ENCODE measurements at places on chromosomes 13 and 19.

DNA sequence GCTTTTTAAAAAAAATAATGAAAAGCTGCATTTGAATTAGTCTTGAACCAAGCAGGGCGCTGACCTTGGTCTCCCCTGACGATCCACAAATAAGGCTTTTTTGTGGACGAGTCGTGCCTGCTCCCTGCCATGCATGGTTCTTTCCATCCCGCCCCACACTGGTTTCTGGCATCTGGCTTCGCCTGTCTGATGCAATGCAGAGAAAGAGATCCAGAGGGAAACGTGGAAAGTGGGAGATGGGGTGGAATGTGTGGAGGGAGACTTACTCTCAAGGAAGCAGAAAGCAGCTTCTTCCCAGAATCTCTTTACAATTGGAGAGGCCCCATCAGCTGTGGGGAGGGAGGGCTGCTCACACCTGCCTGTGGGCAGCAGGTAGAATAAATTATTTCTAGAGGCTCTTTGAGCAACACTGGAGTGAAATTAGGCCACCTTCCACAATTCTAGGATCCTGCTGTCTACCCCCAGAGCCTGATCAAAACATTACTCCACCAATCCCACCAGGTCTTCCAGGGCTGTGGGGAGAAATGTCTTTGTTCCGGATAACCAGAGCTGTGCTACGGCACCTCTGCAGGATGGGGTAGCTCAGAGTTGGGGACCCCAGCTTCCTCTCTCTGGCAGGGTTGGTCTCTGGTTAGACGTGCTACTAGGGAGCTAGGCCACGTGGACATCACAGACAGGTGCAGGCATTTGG, 183.5 kb downstream of the UQCRFS1 start:
- H3K27ac ChIP-seq: no peak overlapping the region
- no peak for DNase-seq
- H3K4me3 ChIP-seq: no peak overlapping the region
- no peaks in the 10 kb centered on the region for H3K27me3 ChIP-seq

DNA sequence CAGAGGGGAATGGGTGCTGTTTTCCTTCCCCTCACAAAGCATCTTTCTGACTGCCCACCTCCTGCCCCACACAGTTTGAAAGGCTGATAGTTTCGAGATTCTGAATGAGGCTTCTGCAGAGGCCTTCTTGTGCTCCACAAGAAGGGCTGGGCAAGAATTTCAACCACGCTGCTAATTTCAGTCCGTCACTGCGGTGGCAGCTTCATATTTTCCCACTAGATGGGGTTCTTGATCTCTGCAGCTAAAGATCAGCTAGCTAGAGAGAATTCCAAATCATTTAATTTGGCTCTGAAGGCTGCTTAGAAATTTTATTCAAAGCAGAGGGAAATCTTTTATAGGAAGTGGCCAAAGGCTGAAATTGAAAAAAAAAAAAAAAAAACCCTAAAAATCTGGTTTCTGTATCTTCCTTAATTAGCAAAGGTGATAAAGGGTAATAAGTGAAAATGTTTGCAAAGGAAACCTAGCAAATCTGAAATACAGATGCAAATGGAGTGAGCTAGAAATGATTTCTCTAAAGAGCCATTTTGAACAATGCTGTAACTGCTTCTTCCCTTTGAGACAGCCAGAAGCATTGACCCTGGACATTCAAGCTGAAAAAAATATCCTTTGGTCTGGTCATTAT, 38.0 kb upstream of the C13orf42 start:
- H3K27ac ChIP-seq: no peak overlapping the region
- no peaks in the 10 kb centered on the region for H3K4me1 ChIP-seq
- H3K4me3 ChIP-seq: no peak overlapping the region

DNA sequence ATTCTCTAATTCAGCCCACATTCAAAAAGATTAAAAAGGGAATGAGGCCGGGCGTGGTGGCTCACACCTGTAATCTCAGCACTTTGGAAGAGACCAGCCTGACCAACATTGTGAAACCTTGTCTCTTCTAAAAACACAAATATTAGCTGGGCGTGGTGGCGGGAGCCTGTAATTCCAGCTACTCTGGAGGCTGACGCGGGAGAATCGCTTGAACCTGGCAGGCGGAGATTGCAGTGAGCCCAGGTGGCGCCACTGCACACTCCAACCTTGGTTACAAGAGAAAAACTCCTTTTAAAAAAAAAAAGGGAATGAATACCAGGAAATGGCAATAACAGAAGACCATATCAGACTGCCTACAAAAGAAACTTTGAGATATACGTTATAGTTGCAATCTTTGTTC, 1244.5 kb downstream of the PCDH9 start:
- H3K4me1 ChIP-seq: no peaks in the 10 kb centered on the region
- no peak for DNase-seq
- H3K36me3 ChIP-seq: no peaks in the 10 kb centered on the region

GRCh38 chr19:44585371-44586133, 27.8 kb upstream of the IGSF23 start:
- H3K27ac ChIP-seq: no peak overlapping the region
- peaks cover 13% of the 10 kb centered on the region for H3K27me3 ChIP-seq
- H3K4me3 ChIP-seq: no peak overlapping the region
- no peak for DNase-seq
- no peaks in the 10 kb centered on the region for H3K4me1 ChIP-seq

DNA sequence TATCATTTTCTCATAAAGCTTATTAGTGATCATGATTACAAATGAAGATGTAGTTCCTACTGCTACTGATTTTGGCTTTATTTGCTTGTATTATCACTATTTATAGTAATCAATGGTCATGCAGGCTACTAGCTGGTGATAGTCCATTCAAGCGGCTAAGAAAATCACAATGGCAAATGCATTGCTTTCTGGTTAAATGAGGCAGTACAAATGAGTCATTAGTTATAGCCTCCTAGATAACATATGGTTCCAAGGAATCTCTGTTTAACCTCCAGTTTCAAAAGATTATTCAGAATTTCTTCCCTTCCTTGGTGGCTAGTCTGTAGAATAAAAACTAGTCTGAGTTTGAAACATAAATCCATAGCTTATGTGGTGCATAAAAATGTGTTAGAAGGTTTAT, 141.3 kb upstream of the HTR2A start:
- H3K4me1 ChIP-seq: no peaks in the 10 kb centered on the region
- no peak for DNase-seq
- H3K27ac ChIP-seq: no peak overlapping the region
- H3K36me3 ChIP-seq: no peaks in the 10 kb centered on the region

GRCh38 chr13:33280923-33281322, 4.6 kb downstream of the STARD13 start:
- no peak overlapping the region for H3K27ac ChIP-seq
- DNase-seq: no peak
- H3K36me3 ChIP-seq: no peaks in the 10 kb centered on the region
- H3K4me3 ChIP-seq: no peak overlapping the region
- peaks cover 10% of the 10 kb centered on the region for H3K4me1 ChIP-seq

DNA sequence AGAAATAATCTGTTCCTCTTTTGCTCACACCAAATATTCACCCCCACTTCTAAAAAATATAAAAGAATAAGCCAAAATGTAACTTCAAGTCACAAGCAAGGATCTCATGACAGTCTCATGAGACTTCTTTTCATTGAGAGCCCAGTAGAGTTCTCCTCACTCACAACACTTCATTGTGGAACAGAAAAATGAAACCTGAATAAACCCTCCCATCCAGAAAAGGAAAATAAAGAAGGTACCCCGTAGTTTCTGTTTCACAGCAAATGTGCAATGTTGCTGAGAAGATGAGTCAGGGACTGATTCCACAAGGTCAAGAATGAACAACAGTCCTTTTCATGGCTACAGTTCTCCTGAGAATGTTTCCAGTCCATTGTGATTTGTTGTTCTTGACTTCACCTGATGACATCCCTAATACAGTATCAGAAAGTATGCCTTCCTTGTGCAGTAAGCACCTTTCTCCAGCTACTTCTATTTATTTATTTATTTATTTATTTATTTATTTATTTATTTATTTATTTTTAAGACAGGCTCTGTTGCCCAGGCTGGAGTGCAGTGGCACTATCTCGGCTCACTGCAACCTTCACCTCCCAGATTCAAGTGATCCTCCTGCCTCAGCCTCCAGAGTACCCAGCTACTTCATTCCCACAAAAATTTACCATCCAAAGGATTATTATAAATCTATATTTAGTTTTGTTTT, 6.4 kb upstream of the ZNF841 start:
- no peak overlapping the region for H3K27ac ChIP-seq
- H3K27me3 ChIP-seq: no peaks in the 10 kb centered on the region
- no peaks in the 10 kb centered on the region for H3K4me1 ChIP-seq
- H3K36me3 ChIP-seq: no peaks in the 10 kb centered on the region
- no peak overlapping the region for H3K4me3 ChIP-seq

GRCh38 chr13:28199089-28199488, 60.7 kb downstream of the PAN3 start:
- peaks cover 13% of the 10 kb centered on the region for H3K4me1 ChIP-seq
- H3K4me3 ChIP-seq: no peak overlapping the region
- H3K27me3 ChIP-seq: no peaks in the 10 kb centered on the region
- DNase-seq: no peak

DNA sequence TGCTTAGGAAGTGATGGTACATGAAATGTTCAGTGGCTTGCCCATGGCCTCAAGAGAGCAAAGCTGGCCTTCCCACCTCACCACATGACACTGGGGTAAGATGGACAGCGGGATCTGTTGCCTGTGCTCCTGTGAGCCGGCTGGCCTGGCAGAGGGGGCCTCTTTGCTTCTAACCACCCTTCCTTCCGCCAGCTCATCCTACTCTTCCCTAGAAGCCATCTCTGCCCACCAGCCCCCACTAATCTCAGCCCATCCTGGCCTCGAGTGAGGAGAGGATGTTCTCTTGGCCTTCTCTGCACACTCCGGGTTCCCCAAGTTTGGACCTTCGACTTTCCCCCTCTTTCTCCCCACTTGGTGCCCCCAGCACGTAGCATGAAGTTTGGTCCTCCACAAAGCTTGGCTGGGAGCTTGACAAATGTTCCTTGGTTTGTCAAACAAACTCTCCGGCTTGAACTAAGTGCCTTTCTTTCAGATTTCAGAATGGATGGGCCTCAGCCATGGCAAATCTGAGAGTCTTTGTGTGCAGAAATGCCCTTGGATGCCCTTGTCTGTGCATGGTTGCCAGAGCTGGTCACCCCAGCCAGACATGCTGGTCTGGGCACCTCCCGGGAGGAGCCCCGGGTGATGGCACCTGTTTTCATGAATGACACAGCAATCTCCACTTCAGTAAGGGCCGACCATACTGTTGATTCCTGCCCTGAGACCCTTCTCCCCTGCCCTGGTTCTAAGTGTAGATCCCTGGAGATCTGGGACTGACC, 145.5 kb downstream of the URI1 start:
- no peak for DNase-seq
- no peaks in the 10 kb centered on the region for H3K36me3 ChIP-seq

DNA sequence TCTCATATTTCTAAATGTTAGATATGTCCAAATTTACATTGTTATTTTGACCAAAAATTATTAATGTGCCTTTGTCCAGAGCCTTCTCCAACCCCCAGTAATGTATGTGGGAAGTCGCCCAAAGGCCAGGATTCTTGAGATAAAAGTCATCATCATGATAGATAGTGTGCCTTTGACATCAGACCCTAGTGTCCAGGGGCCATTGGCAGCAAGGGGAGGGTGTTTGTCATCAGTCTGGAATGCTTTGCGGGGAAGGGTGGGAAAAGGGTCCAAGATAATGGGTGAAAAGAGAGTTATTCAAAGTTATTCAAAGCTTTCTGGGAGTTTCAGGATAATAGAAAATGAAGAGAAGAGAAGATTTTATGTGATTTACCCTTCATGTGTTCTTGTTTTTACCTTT, 909.5 kb upstream of the GPC6 start:
- no peak overlapping the region for H3K4me3 ChIP-seq
- no peaks in the 10 kb centered on the region for H3K4me1 ChIP-seq
- H3K27me3 ChIP-seq: no peaks in the 10 kb centered on the region
- H3K36me3 ChIP-seq: no peaks in the 10 kb centered on the region
- no peak for DNase-seq

DNA sequence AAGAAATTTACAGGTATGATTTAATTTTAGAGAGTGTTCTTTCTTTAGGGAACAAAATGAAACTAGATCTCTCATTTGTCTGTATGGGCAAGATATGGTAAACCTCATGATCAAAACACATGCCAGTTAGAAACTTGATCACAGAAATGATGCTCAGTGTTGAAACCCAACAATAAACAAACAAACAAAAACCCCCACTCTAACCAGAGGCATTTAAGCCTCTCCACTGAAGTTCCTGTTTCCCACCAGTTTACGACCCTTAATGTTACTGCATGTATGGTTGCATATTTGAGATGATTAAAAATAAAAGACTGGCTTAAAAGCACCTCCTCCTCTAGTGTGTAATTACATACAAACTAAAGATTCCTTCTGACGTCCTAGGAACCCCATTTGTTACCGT, 293.3 kb upstream of the MAB21L1 start:
- no peaks in the 10 kb centered on the region for H3K27me3 ChIP-seq
- no peak for DNase-seq
- H3K4me1 ChIP-seq: no peaks in the 10 kb centered on the region
- H3K36me3 ChIP-seq: no peaks in the 10 kb centered on the region
- no peak overlapping the region for H3K27ac ChIP-seq
- H3K4me3 ChIP-seq: no peak overlapping the region

- H3K4me3 ChIP-seq: no peak overlapping the region
- DNase-seq: no peak
- no peaks in the 10 kb centered on the region for H3K4me1 ChIP-seq
- H3K36me3 ChIP-seq: no peaks in the 10 kb centered on the region
Measured at GRCh38 chr13:26529441-26529840, 28.0 kb upstream of the WASF3 start.

GRCh38 chr19:30851646-30852045, 479.5 kb downstream of the ZNF536 start:
- no peaks in the 10 kb centered on the region for H3K27me3 ChIP-seq
- no peaks in the 10 kb centered on the region for H3K36me3 ChIP-seq

- H3K36me3 ChIP-seq: no peaks in the 10 kb centered on the region
- H3K4me3 ChIP-seq: no peak overlapping the region
- H3K27me3 ChIP-seq: no peaks in the 10 kb centered on the region
- DNase-seq: no peak
- peaks cover 18% of the 10 kb centered on the region for H3K4me1 ChIP-seq
Measured at GRCh38 chr19:38944981-38945506, 14.3 kb downstream of the MRPS12 start.

- no peak for DNase-seq
- no peaks in the 10 kb centered on the region for H3K36me3 ChIP-seq
- no peak overlapping the region for H3K27ac ChIP-seq
- no peaks in the 10 kb centered on the region for H3K27me3 ChIP-seq
- no peak overlapping the region for H3K4me3 ChIP-seq
Measured at GRCh38 chr19:45305421-45305820, 17.3 kb downstream of the CKM start.

- no peak overlapping the region for H3K27ac ChIP-seq
- no peaks in the 10 kb centered on the region for H3K36me3 ChIP-seq
- H3K4me1 ChIP-seq: no peaks in the 10 kb centered on the region
- no peak overlapping the region for H3K4me3 ChIP-seq
Measured at GRCh38 chr13:27772651-27773425, 19.4 kb upstream of the GSX1 start.
